ENCODE measurements at places on chromosomes 16 and 17.
A peak's percentile ranks its signal among the peaks of the same experiment; 100 is the strongest.

DNA sequence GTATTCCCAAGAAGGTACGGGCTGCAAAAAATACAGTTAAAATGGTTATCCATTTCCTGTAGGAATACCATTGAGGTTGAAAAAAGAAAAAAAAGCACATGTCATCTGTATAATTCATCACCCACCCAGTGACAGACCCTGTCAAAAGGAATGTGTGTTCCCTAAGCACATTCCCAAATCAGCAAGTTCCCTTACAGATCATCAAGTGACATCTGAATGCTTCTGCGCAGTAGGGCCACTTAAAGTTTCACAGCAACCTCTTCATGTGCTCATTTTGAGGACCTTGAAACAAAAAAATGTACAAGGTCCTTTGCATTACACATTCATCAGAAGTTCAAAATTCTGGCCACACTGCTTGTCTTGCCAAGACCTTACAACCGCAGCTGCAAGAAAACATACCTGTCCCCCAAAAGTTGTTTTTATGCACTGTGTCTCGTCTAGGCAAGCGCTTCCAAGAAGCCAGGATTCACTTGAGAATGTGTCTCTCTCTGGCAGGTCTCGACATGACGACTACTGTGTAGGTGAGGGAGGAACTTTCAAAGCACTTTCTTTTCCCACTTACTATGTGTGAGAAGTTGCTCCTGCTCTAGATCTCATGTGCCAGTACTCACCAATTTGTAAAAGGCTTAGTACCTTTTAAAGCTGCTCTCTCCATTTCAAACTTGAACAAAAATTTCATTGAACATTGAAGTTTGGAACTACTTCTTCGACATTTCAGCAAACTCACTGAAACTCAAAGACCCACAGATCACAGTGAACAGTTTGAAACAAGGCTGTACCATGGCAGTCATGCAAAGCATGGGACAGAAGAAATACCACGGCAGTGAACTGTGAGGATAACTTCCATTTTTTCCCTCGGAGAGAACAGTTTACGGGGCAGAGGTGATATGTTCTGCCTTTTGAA is 4.3 kb upstream of the POLG2 start:
- DNase-seq = no peak

GRCh38 chr17:6274310-6274709 is 160.6 kb downstream of the AIPL1 start:
- no peak for DNase-seq

- no peak for DNase-seq
These were observed 79.7 kb upstream of the CPHXL start for GRCh38 chr16:75805946-75806345.

DNA sequence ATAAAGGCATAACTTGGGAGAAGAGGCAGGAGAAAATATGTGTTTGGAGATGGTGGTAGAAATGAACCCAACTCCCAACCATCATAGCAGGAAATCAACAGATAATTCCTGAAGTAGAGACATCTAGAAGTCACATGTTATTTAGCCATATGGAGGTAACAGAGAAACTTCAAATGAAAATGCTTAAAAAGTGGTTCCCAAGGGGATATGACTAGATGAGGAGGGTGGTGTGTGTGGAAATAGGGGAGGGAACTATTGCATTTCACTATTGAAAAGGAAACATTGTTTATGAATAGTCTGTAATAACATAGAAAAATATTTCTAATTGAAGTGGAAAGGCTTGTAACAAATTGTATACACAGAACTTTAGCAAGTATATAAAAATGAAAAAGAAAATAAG is 412.0 kb downstream of the SHISA9 start:
- no peak for DNase-seq

GRCh38 chr17:66300956-66301355 is 1.5 kb upstream of the PRKCA start:
- DNase-seq = no peak

DNA sequence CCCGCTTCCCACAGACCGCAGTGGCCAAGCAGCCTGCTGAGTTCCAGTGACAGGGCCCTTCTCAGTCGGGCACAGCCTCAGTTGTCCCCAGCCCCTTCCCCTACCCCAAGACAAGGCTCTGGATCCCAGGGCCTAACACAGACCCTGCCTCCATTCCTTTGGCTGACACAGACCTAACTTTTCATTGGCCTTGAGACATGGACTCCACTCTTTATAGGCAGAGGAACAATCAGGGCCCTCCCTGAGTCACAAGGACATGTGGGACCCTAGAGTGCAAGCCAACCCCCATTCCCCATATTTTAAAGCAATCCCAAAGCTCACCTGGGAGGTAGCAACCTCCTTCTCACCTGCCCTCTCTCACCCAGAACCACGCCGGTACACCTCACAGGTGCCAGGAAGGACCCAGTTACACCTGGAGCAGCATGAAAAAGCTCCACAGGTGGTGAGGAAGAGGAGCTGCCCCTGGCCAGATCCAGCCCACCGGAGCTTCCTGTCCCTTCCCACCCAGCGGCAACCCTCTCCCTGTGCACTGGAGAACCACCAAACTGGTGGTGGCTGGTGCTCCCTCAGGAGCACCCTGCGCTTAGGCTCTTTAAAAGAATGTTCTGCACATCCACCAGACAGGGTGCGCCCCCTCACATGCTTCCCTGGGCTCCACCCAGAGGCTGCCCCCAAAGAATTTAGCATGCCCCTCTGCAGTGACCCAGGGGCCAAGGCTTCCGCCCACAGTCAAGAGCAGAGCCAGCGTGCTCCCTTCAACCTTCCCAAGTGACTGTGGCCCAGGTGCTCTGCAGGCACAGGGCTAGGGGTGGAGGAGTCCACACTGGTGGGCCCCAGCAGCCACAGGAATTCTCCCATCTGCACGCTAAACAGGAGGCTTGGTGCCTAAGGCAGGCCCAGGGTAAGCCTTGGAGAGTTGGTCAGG is 3.4 kb downstream of the MNT start:
- DNase-seq = no peak

DNA sequence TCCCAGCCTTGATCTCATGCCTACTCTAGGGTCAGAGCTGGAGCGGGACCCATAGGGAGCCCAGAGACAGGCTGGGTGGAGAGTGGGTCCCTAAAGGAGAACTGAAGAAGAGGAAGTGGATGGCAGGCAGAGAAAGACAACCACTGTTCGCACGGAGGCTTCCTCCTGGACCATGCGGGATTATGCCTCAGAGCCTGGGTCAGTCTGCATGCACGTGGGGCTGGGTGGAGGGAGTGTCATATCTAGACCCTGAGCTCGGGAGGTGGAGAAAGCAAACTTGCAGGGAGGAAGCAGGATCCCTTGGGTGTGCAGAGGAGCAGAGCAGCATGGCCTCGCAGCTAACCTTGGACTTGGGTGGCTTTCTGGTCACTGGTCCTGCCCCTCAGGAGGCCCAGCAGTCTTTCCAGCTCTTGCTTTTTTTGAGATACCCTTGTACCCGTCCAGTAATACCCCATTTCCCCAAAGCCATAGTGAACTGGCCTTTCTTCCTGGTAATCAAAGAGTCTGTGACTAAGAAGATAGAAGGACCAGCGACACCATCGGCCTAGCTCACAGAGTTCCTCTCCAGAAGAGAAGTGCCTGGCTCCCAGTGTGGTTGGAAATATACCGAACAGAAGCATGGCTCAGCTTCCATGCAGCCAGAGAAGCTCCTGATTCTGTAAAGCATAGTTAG is 344.2 kb downstream of the CPPED1 start:
- DNase-seq = no peak

GRCh38 chr16:65950211-65950610 is 416.3 kb upstream of the CDH5 start:
- DNase-seq = no peak

- DNase-seq = no peak
These were observed 263.9 kb downstream of the TOX3 start for GRCh38 chr16:52283018-52283417.

- no peak for DNase-seq
These were observed 217.4 kb downstream of the RPTOR start for GRCh38 chr17:80762076-80762475.

- DNase-seq = no peak
These were observed 44.5 kb downstream of the SALL1 start for GRCh38 chr16:51106535-51106934.

DNA sequence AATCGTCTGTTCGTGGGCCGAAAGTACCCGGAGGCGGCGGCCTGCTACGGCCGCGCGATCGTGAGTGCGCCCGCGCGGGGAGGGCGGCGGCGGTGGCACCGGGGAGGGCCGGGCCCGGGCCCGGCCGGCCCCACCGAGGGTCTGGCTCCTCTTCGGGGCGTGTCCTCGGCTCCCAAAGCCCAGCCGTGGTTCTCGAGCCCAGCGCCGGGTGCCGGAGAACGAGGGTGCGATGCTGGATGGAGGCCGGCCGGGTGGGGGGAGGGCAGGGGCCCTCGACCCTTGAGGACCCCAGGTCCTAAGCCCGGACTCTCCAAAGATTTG is 375 bp downstream of the STUB1 start:
- no peak for DNase-seq

DNA sequence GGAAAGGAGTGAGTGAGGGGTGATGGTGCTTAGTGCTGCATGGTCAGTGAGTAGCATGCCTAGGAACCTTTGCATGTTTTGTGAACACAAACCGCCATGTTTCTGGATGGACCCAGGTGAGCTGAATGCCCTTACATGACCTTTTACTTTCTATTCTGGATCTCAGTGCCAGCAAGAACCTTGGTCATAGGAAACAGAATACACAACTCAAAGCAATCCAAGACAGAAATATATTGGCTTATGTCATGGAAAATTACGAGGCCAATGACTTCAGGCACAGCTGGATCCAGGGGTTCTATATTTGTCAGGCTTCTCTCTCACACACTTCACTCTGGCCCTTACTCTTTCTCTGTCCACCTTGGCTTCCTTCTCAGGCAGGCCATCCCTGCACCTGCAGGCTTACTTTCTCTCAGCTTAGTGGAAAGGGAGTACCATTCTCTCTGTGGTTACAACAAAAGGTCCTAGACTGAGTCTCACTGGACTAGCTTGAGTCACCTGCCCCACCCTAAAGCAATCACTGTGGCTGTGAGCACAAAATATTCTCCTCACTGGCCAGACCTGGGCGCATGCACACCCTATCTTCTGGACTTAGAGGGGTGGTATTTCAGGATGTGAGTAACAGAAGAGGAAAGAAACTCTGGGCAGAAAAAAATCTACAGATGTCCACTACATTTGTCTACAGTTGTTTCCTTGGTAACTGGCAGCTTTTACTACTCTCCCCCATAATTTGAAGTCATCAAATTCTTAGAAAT is 20.4 kb upstream of the CPNE2 start:
- no peak for DNase-seq

DNA sequence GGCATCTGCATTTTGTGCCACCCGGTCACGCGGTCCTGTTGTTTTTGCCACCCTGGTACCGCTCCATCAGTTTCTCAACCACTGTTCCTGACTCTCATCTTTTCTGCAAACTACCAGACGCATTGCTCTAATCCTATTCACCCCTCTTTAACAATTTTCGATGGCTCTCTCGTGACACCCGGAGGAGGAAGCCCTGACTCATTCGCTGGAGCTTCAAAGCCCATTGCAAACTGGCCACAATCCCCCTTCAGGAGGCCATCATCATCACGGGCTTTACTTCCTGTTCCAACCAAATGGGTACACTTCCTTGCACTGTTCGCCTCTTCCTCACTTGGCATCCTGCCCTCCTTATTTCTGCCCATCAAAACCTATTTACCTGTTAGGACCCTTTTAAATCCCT is 155.3 kb downstream of the RGS9 start:
- no peak for DNase-seq

DNA sequence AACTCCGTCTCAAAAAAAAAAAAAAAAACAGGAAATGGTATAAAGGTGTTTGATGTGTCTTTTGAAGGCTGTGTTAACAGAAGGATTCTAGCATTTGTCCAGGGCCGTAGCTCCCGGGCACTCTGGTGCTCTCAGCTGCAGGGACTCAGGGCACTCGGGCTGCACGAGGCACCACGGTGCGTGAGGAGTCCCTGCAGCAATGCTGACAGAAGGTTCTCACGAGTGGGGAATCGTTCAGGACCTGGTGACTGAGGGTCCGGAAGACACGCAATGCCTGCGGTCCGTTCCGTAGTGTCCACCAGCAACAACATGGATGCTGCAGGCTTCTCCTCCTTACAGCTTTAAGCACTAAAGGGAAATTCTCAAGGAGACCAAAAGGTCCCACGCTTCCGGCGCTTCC is 12.6 kb upstream of the FAAP100 start:
- DNase-seq = no peak

DNA sequence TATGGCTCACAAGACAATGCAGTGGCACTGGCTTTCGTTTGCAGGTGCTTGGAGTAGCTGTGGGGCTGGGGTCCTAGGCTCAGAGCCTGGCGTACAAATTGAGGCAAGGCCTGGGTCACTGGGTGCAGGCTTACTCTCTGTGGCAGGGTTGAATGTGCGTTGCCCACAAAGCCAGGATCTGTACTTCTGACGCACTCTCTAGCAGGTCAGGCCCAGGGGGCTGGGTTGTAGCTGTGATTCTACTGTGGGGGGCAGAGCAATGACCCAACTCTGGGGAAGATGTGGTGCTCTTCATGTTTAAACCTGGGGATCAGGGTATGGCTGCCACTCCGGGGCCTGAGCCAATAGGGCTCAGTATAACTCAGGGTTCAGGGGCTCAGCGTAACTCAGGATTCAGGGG is 6.4 kb upstream of the PRSS21 start:
- DNase-seq = no peak

DNA sequence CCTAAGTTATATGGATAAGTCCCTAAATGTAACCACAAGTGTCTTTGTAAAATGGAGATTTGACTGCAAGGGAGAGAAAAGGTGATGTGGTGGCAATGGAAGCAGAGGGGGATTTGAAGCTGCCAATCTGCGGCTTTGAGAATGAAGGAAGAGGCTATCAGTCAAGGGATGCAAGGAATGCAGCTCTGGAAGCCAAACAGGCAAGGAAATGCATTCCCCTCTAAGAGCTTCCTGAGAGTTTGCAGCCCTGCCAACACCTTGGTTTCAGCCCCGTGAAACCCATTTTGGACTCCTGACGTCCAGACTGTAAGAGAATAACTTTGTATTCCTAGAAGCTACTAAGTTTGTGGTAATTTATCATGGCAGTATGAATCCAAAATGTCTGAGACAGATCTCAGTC is 167.3 kb upstream of the MPHOSPH6 start:
- no peak for DNase-seq

DNA sequence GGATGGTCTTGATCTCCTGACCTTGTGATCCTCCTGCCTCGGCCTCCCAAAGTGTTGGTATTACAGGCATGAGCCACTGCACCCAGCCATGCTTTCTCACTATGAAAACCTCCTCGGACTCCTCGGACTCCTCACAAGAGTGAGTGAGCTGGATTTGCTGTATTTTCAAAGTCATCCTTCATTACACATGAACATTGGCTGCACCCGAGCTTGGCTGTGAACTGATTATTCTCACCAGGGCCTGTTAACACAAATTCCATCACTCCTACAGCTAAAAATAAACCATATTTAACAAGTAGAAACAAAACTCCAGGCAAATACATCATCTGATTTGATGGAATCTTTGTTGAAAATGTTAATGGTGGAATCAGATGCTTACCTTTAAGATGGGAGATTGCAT is 50.3 kb downstream of the PITPNC1 start:
- DNase-seq = no peak

- DNase-seq = no peak
These were observed 276.0 kb upstream of the ZFHX3 start for GRCh38 chr16:73323880-73324279.

- no peak for DNase-seq
These were observed 725 bp downstream of the ABCA3 start for GRCh38 chr16:2339521-2340484.

GRCh38 chr17:41544491-41544892 is 16.4 kb upstream of the KRT19 start:
- no peak for DNase-seq

GRCh38 chr16:88549671-88550245 is 20.4 kb upstream of the ZC3H18 start:
- no peak for DNase-seq

- peak; percentile 86 for DNase-seq
These were observed 70.5 kb downstream of the GAS7 start for GRCh38 chr17:10127819-10128425.

Measured in right lung (tissue), 10 donors.